WTC11 (cell line): ENCODE measurements at places on chromosomes 3 and 15. TPM values are rescaled to one million over a fixed set of nuclear protein-coding genes. Genes with fewer than 3 reads are reported as not detected.

DNA sequence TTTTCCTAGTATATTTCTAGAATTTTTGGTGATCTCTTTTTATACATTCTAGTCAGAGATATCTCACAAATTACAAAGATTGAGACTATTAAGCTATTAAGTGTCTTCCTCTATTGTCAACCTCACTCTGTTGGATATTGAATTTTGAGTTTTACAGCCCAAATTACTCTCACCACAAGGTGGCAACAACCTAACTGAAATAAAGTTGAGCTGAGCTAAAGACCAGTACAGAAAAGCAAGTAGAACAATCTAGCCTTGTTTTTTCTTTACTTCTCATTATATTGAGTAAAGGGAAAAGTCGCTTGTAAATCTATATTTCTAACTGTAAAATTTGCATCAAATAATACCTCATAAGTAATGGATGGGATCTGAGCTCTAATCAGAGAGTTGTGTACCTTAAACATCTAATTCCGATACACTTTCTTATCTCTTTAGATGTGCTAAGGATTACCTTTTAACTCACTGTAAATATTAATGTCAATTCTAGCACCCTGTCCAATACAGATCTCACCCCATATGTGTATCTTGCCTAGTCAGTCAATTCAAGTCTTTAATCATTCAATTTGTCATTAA, 13.6 kb upstream of the COMMD2 start:
- no peak overlapping the region for H3K4me3 ChIP-seq
- H3K36me3 ChIP-seq: no peaks in the 10 kb centered on the region
- no peak overlapping the region for H3K27ac ChIP-seq
- no peaks in the 10 kb centered on the region; the same call in none of the 2 replicates for H3K27me3 ChIP-seq

DNA sequence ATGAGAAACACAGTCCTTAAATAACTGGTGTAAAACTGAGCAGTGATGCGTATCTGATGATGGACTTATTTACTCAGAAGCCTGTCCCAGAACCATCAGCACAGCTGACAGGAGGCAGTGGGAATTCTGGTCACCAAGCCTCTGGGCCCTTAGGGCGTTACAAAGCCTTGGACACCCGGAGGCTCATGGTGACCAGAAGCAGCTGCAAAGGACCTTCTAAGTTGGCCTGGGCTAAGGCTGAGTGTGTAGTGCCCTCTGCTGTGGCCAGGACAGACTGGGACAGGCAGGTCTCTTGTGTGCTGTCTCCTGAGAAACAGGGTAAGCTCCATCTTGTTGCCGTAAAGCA, 168.9 kb downstream of the ATP10A start:
- H3K36me3 ChIP-seq: no peaks in the 10 kb centered on the region
- no peak for DNase-seq
- no peaks in the 10 kb centered on the region for H3K27me3 ChIP-seq
- H3K4me3 ChIP-seq: no peak overlapping the region

- no peaks in the 10 kb centered on the region for H3K27me3 ChIP-seq
- peaks cover 32% of the 10 kb centered on the region for H3K4me1 ChIP-seq
- H3K36me3 ChIP-seq: no peaks in the 10 kb centered on the region
- no peak for DNase-seq
- H3K27ac ChIP-seq: peak overlapping the region; percentile 83
These were observed 1.9 kb downstream of the RAF1 start for GRCh38 chr3:12661926-12662592.

GRCh38 chr3:50495609-50496423, 7.6 kb downstream of the CACNA2D2 start:
- no peak for DNase-seq
- peaks cover 57% of the 10 kb centered on the region for H3K4me1 ChIP-seq
- peak overlapping the region; percentile 80 for H3K27ac ChIP-seq
- H3K36me3 ChIP-seq: no peaks in the 10 kb centered on the region
- H3K4me3 ChIP-seq: peak overlapping the region; percentile 51
- H3K27me3 ChIP-seq: peaks cover 16% of the 10 kb centered on the region

DNA sequence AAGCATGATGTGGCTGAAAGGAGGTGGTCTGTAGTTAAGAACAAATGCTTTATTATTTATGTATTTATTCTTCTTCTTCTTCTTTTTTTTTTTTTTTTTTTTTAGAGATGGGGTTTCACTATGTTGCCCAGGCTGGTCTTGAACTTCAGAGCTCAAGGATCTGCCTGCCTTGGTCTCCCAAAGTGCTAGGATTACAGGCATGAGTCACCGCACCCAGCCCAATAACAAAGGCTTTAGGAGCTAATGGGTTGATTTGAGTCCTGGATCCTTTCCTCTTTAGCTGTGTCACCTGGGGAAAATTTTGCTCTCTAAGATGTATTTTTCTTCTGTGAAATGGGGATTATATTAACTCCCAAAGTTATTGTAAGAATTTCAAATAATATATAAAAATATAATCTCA, 168.8 kb downstream of the PEX5L start:
- H3K27ac ChIP-seq: no peak overlapping the region
- DNase-seq: no peak
- H3K4me1 ChIP-seq: peaks cover 27% of the 10 kb centered on the region
- no peak overlapping the region for H3K4me3 ChIP-seq
- H3K36me3 ChIP-seq: no peaks in the 10 kb centered on the region; the same call in 1 of the 2 replicates

DNA sequence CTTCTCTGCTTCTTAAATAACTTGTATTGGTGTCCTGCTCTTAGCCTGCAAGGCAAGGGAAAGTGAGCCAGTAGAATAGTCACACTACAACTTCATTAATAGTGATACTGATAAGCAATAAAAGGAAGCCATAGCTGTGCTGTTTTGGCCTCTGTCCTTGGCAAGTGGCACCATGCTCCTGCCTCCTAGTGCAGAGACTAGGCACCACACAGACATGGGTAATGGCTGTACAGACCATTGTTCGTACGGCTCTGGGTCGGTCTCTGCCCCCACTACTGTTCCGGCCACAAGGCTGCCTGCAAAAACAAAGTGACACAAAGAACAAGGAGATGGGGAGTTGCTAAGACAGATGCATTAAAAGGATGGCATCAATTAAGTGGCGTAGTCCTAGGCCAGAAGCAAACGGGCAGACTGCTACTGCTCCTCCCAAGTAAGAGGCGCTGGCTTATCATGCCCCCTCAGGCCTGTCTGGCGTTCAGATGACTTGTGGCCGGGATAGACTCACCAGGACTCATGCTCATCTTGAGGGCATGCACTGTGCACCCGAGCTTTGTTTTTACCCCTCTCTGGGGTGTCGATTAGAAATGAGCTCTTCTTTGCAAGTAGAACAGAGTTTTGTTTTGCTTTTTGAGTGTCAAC, 75.6 kb downstream of the TRAK1 start:
- no peak for DNase-seq
- H3K4me1 ChIP-seq: peaks cover 25% of the 10 kb centered on the region
- H3K27me3 ChIP-seq: no peaks in the 10 kb centered on the region
- no peaks in the 10 kb centered on the region for H3K36me3 ChIP-seq
- H3K4me3 ChIP-seq: no peak overlapping the region
- H3K27ac ChIP-seq: no peak overlapping the region; the same call in 1 of the 2 replicates

DNA sequence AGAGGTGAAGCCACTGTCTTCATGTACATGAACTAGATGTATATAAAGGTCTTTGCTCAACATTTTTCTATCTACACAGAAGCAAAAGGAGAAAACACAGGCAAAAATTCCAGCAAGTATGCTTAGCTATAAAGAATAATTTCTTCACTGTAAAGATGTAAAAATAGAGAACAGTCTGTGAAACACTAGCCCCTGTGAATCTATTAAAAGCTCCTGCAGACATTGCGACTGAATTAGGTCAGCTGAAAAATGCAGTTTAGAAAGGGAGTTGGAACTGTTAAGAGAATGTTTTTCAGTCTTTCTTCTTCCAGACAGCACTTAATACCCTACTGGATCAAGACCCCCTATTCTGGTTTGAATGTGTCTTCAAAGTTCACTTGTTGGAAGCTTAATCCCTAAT, 291.5 kb downstream of the KBTBD8 start:
- no peaks in the 10 kb centered on the region for H3K36me3 ChIP-seq
- DNase-seq: no peak
- H3K4me1 ChIP-seq: no peaks in the 10 kb centered on the region
- H3K4me3 ChIP-seq: no peak overlapping the region
- H3K27ac ChIP-seq: no peak overlapping the region

GRCh38 chr3:123485551-123485950, 36.7 kb upstream of the ADCY5 start:
- no peaks in the 10 kb centered on the region for H3K4me1 ChIP-seq
- H3K36me3 ChIP-seq: no peaks in the 10 kb centered on the region
- no peak overlapping the region for H3K4me3 ChIP-seq
- no peak overlapping the region for H3K27ac ChIP-seq
- H3K27me3 ChIP-seq: no peaks in the 10 kb centered on the region; the same call in 1 of the 2 replicates
- no peak for DNase-seq

DNA sequence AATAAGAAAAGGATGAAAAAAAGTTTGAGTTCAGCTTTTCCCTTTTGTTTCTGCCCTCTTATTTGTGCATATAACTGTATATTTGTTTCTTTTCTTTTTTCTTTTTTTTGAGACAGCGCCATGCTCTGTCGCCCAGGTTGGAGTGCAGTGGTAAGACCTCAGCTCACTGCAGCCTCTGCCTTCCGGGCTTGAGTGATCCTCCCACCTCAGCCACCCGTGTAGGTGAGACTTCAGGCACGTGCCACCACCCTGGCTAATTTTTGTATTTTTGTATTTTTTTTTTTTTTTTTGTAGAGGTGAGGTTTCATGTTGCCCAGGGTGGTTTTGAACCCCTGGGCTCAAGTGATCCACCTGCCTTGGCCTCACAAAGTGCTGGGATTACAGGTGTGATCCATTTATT, 31.4 kb downstream of the RNF111 start:
- no peak for DNase-seq
- H3K4me1 ChIP-seq: peaks cover 3% of the 10 kb centered on the region; the same call in 1 of the 2 replicates
- no peak overlapping the region for H3K27ac ChIP-seq
- peaks cover 19% of the 10 kb centered on the region for H3K36me3 ChIP-seq
- no peak overlapping the region for H3K4me3 ChIP-seq

- no peaks in the 10 kb centered on the region for H3K27me3 ChIP-seq
- peaks cover 30% of the 10 kb centered on the region for H3K4me1 ChIP-seq
- no peak for DNase-seq
- H3K36me3 ChIP-seq: peaks cover 6% of the 10 kb centered on the region; the same call in 1 of the 2 replicates
These were observed 44.2 kb upstream of the GOLIM4 start for GRCh38 chr3:168139947-168140346.

C3orf22 gene
- not detected in 3 replicates for total RNA-seq

SLC12A1 gene
- total RNA-seq: 0.15 to 0.39 TPM (median 0.39 TPM) in 3 replicates

CTXN2 gene
- 0.07 to 0.16 TPM (median 0.07 TPM) in 3 replicates for total RNA-seq
